ENCODE measurements at places on chromosomes 7 and 10. TPM values are rescaled to one million over a fixed set of nuclear protein-coding genes. Genes with fewer than 3 reads are reported as not detected.

ALOX5 gene
- total RNA-seq: 0.08 TPM

TMEM229A gene
- under 0.01 TPM for total RNA-seq

HOXA11 gene
- total RNA-seq: not detected

CADPS2 gene
- total RNA-seq: 6.2 TPM

PDE1C gene
- 0.26 TPM for total RNA-seq

DLX6 gene
- not detected for total RNA-seq

ADIRF gene
- total RNA-seq: 24.5 TPM

FANK1 gene
- total RNA-seq: 3.0 TPM

IDI2 gene
- not detected for total RNA-seq

KIF11 gene
- total RNA-seq: 23.1 TPM

SRGN gene
- 60.0 TPM for total RNA-seq

EGR2 gene
- total RNA-seq: 23.9 TPM

VOPP1 gene
- total RNA-seq: 43.1 TPM

C10orf62 gene
- not detected for total RNA-seq

FAM25A gene
- total RNA-seq: not detected

ABI1 gene
- 26.7 TPM for total RNA-seq

GLI3 gene
- total RNA-seq: 34.0 TPM

PLEKHS1 gene
- total RNA-seq: not detected
